Activated CD4-positive, alpha-beta T cell treated with anti-CD3 and anti-CD28 coated beads, Interleukin-2, amount 10 ng/mL, durations not matched to agents 24 days and 14 days (primary cell): ENCODE measurements at places on chromosomes 2 and 18. TPM values are rescaled to one million over a fixed set of nuclear protein-coding genes. Genes with fewer than 3 reads are reported as not detected.

DNA sequence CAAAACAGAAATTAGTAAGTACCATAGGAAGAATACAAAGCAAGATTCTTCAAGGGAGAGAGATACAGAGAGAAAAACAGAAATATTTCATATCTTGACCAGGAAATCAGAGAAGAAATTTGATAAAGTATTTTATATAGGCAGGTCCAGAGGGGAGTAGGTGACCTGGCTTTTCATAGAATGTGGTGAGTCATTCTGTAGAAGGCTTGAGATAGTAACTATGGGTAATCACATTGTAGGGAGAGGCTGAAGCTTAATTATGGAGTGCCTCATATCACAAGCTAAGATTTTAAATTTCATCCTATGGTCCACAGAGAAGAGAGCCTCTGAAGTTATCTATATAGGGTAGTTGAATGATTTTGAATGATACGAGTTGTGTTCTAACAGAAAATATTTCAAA, 195.0 kb upstream of the CYRIA start:
- H3K36me3 ChIP-seq = no peaks in the 10 kb centered on the region
- H3K4me1 ChIP-seq = no peaks in the 10 kb centered on the region
- no peaks in the 10 kb centered on the region for H3K27me3 ChIP-seq
- no peak for DNase-seq
- H3K4me3 ChIP-seq = no peak overlapping the region
- no peak overlapping the region for H3K27ac ChIP-seq

- no peak overlapping the region for H3K27ac ChIP-seq
- H3K27me3 ChIP-seq = no peaks in the 10 kb centered on the region
- no peaks in the 10 kb centered on the region for H3K4me1 ChIP-seq
- H3K36me3 ChIP-seq = no peaks in the 10 kb centered on the region
Observed at GRCh38 chr2:18062892-18063291, 184.4 kb downstream of the KCNS3 start.

DNA sequence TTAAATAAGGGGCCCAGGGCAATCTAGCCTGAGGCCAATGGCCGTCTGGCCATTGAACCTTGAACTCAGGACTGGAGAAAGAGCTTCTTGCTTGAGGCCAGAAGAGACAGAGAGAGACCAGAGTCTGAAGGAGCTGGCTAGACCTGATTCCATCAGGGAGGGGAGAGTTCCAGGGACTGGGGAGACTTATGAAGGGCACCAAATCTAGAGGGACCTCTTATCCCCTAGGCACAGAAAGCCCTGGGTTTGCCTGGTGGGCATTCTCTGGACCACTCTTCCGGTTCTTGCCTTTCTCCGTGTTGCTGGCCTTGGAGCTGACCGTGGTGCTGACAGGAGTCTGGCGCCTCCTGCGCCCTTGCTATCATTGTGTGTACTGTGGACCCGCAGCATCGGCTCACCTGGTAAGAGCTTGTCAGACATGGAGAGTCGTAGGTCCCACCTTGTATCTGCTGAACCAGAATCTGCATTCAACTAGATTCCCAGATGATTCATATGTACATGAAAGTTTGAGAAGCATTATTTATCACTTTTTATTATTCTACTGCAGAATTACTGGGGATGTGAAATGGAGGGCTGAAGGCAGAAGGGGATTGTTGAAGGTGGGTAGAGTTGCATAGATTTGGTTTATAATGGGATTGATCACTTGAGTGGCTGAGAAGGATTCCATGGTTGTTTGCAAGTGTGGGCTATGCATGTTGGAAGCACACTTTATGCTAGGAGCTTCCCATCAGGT, 4.3 kb upstream of the TRPM8 start:
- H3K27me3 ChIP-seq = peaks cover 15% of the 10 kb centered on the region
- DNase-seq = peak; percentile 72

GRCh38 chr18:57475903-57476302, 40.7 kb downstream of the ONECUT2 start:
- H3K27me3 ChIP-seq = peaks cover 2% of the 10 kb centered on the region
- no peak overlapping the region for H3K4me3 ChIP-seq
- no peaks in the 10 kb centered on the region for H3K36me3 ChIP-seq
- DNase-seq = no peak

- H3K4me1 ChIP-seq = peaks cover 13% of the 10 kb centered on the region
- no peak overlapping the region for H3K4me3 ChIP-seq
- no peak overlapping the region for H3K27ac ChIP-seq
- H3K27me3 ChIP-seq = no peaks in the 10 kb centered on the region
- peaks cover 30% of the 10 kb centered on the region for H3K36me3 ChIP-seq
Observed at GRCh38 chr2:3244486-3244885, 133.1 kb downstream of the EIPR1 start.

DNA sequence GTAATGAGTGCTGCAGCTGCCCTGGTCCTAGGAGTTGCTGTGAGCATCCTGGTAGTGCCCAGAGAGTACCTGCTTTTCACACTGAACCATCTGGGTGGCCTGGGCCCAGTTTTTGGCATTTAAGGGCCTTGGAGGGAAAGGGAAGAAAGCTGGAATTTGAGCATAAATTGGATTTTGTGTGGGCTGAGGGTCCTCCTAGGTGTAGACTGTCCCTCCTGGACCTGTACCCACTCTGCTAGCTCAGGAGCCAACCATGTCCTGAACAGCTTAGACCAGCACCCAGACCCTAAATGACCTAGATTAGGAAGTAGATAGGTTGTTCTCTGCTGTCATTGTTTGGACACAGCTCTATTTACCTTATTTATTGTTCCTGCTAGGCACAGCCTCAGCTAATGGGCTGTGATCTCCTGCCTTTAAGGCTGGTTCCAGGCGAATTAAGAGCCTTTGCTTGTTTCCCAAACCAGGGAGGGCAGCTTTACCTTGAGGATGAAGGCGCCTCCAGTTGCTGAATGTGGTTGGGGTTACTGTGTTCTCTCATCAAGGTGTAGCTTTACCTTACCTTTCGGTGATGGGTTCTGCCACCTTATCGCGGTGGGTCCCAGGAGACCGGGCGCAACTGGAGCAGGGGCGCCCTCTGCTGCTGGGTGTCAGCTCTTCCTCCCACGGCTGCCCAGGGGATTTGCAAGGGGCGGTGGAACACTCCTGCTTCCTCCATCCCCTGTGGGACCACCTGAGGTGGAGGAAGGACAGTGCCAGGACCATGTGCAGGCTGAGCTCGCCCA, 34.4 kb downstream of the ITGA6 start:
- H3K27ac ChIP-seq = no peak overlapping the region
- peaks cover 67% of the 10 kb centered on the region for H3K4me1 ChIP-seq
- H3K4me3 ChIP-seq = peak overlapping the region; percentile 68
- DNase-seq = peak; percentile 92
- peaks cover 3% of the 10 kb centered on the region for H3K36me3 ChIP-seq

GRCh38 chr2:69222953-69223658, 163.9 kb downstream of the GFPT1 start:
- H3K27ac ChIP-seq = no peak overlapping the region
- DNase-seq = no peak
- no peaks in the 10 kb centered on the region for H3K36me3 ChIP-seq
- peaks cover 32% of the 10 kb centered on the region for H3K27me3 ChIP-seq

DNA sequence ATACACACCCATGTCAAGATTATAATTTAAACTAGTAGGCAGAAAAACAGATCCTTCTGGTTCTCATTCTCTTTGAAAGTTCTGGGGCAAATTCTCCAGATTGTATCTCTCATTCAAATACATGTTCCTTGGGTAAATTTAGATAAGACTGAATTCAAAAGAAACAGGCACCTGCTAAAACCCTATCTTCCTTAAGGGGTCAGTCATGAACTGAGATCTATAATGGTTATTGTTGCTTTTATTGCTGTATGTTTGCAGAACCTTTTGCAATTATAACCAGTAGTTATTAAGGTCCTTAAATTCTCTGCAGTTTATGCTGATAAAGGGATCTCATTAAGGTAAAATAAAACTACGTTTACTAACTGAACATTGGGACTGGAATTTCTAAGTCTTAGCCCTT, 83.5 kb downstream of the MYO5B start:
- H3K27me3 ChIP-seq = peaks cover 14% of the 10 kb centered on the region
- no peaks in the 10 kb centered on the region for H3K4me1 ChIP-seq
- DNase-seq = no peak
- no peak overlapping the region for H3K27ac ChIP-seq
- H3K36me3 ChIP-seq = no peaks in the 10 kb centered on the region

The ABHD1 gene
- 0.23 and 0.28 TPM in 2 replicates for total RNA-seq

The NBEAL1 gene
- total RNA-seq = 7.2 and 9.5 TPM in 2 replicates
